Activated gamma-delta T cell treated with Interleukin-2 at 50 U/mL for 16 hours (primary cell): ENCODE measurements at places on chromosomes 1 and 21.

- DNase-seq = no peak
These were observed 38.7 kb downstream of the TRIM62 start for GRCh38 chr1:33143176-33143575.

DNA sequence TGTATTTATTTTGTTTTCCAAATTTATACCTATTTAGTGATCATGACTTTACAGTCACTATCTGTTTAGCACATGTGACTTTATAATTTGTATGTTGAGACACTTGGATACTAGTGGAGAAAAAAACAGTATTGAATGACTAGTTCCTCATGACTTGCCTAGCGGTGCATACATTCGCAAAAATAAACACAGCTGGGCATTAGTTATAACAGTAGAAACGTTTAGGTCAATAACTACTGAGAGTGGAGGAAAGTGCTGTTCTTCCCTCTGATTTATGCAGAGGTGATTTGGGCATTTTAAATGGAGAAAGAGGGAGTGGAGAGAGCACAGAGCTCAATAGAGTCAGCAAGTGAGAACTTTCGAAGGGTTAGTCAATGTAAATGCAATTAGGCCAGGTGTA, 1679.0 kb upstream of the B3GALT2 start:
- DNase-seq = no peak

DNA sequence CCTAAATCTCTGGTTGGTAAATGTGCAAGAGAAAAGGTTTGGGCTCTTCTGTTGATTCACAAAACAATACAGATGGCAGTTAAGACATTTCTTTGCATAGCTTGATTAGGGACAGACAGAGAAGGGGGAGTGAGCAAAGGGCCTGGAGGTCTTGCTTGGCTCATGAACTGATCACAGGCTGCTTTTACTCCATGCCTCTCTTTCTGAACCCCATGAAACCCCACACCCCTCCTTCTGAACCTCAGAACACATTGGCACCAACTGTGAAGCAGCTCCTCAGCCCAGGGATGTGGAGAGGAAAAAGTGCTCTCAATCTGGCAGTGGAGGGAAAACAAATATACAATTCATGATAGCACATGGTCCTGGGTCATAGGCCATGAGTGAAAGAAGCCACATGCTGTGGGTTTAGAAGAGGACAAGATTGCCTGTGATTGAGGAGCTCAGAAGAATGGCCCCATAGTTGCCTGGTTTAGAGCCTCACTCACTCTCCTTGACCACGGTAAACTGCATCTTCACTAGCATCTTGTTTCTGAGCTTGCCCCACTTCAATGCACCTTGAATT, 111.6 kb upstream of the GADD45A start:
- no peak for DNase-seq

- no peak for DNase-seq
These were observed 27.3 kb upstream of the SPATA6 start for GRCh38 chr1:48499211-48499735.

DNA sequence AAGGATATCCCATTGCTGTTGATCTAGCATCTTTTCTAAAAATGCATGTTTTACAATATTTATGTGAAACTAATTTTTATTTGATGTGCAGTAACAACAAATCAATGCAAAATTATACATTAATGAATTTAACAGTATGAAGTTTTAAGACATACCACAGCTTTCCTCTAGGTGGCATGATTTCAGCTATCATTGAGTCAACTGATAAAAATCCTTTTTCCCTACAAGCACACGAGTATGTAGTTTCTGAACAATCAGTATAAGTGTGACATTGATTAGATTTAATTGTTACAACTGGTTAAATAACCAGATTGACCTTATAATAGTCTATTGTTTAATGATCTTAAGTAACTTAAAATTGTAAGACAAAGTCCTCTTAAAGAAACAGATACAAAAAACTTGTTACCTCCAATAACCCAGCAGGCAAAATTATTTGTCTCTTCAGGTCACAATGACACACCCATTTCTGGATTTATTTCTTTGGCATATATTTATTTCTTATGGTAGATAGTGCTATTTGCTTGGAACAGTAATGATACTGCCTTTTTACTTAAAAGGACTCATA, 5.8 kb upstream of the TGFB2 start:
- DNase-seq = no peak

DNA sequence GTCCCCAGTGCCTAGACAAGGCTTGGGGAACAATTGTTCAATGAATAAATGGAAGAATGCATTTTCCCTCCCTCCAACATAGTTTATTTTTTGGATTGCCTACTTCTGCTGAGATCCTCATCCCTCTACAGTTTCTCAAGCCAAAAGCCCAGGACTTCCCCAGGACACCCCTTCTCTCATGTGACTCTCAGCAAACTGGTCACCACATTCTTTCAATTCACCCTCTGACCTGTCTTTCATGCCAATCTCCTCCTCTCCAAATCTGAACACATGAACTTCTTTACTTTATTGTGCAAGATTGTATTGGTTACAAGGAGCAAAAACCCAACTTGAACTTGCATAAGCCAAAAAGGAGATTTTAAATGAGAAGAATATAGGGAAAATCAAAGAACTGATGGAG, 103.2 kb upstream of the JUN start:
- DNase-seq = no peak

DNA sequence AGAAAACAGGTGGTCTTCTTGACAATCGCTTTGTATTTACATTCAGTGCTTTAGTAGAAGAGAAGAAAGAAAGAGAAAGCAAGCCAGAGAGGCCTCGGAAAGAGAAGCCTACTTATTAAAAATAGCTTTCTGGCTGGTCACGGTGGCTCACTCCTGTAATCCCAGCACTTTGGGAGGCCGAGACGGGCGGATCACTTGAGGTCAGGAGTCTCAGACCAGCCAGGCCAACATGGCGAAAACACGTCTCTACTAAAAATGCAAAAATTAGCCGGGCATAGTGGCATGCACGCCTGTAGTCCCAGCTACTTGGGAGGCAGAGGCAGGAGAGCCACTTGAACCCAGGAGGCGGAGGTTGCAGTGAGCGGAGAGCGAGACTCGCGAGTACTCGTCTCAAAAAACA, 1.8 kb upstream of the SLC19A2 start:
- DNase-seq = no peak

- DNase-seq = no peak
These were observed 75.7 kb upstream of the KCNJ15 start for GRCh38 chr21:38181096-38181495.

- DNase-seq = no peak
These were observed 47.9 kb upstream of the SLC44A3 start for GRCh38 chr1:94772230-94772641.

DNA sequence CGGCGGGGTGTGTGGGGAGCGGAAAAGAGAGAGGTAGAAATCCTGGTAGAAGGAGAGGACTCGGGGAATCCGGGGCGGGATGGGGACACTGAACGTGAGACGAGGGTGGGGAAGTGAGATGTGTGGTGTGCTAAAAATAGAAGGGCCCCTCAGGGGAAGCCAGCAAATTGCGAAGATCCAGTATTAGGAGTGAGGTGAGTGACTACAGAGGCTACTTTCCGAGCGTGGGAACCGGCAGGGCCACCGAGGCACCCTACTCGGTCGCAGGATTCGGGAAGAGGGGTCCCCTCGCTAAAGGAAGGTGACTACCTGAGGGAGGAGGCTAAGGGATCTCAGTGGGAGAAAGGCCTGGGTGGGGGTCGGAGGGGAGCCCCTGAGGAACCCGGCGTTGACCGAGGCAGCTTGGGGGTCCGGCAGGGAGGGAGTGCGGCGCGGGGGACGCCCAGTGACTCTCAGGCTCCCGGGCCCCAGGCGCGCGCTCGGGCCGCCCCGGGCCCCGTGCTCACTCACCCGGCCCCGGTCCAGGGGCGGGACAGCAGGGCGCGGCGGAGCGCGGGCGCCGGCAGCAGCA, 318 bp downstream of the ALDH4A1 start:
- no peak for DNase-seq

DNA sequence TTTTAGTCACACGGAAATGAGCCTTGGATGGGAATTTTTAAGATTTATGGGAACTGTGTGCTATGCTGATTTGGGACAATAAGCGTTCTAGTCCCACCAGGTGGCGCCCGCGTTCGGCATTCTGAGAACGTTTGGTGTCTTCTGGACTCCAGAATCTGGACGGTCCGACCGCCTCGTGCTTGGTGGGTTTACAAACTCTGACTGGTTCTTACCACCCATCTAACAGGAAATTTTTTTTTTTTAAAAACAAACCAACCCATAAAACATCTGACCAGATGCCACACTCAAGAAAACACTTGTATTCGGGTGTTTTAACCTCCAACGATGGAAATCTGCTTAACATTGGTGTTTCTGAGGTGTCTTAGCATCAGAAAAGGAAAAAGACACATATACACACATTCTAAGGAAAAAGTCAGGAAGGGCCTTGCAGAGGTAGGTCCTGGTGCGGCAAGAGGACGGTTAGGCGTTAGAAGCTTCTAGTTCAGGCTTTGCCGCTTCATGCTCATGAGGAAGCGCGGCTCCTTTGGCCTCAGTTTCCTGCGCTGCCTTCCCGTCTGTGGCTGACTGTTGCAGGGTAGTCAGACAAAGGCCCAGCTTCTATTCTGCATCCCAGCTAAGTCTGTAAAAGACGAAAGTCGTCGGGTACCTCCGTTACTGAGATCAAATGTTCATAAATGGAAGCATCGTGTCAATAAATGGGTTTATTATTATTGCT, 814 bp upstream of the DYRK3 start:
- peak; percentile 73 for DNase-seq

DNA sequence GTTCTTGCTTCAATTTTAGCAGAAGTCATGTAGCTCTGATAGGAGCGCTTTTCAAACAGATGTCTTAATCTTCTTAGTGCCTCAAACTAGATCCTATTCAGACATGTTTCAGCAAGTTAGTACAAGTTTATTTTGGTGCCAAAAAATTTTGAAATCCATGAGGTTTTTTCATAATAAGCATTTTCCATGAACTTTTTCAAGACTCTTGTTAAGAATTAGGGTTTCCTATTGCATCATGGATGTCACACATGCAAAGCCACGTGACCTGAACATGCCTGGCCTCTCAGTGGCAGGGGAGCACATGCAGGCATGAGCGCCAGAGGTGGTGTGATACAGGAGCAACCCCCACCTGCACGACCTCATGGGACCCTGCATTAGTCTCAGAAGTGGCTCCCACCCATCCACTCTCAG, 67.6 kb downstream of the POFUT2 start:
- no peak for DNase-seq

DNA sequence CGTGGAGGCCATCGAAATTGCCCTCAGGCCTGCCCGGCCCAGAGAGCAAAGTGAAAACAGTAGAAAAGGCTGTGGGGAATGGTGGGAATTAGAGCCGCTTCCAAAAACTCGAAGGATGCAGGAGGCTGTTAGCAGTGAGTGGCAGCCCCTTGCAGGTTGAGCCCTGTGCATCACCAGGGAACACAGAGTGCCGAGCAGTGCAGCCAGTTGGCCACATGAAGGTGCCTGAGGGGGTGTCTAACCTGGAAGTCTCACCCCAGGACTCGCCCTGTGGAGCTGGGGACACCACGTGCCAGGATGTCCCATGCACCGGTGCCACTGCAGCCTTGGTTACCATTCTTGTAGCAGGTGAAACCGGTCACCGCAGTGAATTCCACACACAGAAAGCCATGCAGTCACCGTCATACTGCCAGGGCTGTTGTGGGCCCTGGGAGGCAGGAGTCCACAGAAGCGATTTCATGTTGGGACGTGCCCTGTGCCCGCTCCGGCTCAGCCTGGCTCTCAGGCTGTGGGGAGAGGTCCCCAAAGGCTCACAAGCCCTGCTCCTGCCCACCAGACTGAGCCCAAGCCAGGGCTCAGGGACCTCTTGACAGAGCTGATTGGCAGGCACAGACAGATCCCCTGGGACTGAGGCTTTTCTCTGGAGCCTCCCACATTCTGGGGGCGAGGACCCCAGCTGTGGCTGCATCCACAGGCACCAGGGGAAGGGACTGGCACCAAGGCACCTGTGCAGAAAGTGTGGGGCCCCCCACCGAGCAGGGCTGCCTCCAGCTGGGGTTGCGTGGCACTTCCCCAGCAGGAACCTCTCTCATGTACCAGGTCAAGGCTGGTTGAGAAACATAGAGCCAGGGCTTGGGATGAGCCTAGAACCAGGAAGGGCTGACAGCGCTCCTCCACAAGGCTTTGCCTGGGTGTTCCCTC, 16.7 kb upstream of the ACTRT2 start:
- no peak for DNase-seq

- DNase-seq = no peak
These were observed 31.6 kb downstream of the ADARB1 start for GRCh38 chr21:45105906-45106485.

- DNase-seq = no peak
These were observed 80.2 kb downstream of the MAST2 start for GRCh38 chr1:45883658-45884057.

GRCh38 chr1:98420376-98421084, 241.0 kb upstream of the SNX7 start:
- no peak for DNase-seq

DNA sequence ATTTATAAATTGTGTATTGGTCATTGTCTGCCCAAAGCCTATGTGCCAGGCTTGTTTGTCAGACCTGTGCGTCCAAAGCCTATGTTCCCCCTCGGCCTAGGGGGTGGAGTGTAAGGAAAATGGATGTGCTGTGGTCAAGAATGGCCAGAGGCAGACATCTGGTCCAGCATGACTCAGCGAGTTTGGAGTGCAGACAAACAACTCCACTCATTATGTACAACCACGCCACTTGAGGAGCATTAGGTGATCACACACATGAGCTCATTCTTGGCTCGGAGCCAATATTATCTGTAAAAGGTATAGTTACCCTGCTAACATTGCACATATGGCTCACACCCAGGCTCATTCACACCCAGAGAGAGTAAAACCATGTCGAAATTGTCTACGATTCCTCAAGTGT, 1047.6 kb upstream of the ADGRL4 start:
- DNase-seq = no peak

DNA sequence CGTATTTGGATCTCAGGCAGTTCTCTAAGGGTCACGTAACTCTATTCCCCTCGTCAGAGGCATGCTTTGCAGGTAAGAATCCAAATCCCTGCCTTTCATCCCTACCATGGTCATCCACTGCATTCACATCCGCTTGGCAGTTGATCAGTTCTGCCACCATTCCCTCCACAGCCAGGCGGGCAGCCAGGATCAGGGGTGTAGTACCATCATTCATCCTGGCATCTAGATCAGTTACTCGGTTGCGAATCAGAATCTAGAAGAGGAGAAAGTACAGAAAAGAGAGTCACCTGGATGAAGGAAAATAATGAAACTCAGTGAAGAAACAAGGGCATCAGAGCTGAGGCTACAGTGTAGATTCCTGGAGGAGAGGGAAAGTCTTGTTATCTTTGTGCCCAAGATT, 22.0 kb upstream of the ADAM30 start:
- no peak for DNase-seq
